Fibroblast of skin of scalp (primary cell): ENCODE measurements at places on chromosomes 4 and X.

GRCh38 chr4:78162821-78163220 lies 105.7 kb downstream of the FRAS1 start:
- DNase-seq = no peak

GRCh38 chr4:30818541-30818940 lies 98.4 kb downstream of the PCDH7 start:
- no peak for DNase-seq

GRCh38 chrX:147884958-147885357 lies 26.8 kb upstream of the FMR1 start:
- no peak for DNase-seq

DNA sequence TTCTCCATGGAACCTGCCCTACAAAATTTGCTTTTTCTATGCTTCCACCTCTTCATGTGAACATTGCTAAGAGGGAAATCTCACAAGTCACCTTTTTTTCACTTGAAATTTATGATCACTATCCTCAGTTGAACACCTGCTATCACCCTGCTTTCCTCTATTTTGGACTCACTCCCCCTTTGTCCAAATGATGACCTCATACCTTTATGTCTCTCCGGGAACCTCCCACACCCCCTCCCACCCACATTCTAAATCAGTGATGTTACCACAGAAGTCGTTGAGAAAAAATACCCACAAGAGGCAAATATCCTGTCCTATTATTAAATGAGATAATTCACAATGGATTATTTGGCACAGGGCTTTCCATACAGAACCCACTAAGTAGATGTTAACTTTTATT lies 156.5 kb downstream of the RNF150 start:
- DNase-seq = no peak

DNA sequence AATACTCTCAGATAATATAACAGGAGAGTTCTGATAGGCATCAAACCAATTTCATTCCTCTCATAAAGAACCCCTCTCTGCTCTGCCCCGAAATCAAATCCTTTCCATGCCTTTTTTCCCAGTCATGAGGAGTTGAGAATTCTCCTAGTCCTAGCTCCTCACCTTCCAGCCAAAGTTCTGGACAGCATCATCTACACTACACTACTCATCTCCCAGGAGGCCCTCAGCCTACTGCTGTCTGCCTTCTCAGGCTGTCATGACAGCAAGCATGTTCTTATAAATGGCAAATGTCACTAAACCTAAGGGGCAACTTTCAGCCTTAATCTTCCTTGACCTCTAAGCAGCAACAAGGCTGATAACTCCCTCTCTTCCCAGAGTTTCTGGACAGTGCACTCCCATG lies 26.6 kb downstream of the MAPK10 start:
- DNase-seq = no peak

DNA sequence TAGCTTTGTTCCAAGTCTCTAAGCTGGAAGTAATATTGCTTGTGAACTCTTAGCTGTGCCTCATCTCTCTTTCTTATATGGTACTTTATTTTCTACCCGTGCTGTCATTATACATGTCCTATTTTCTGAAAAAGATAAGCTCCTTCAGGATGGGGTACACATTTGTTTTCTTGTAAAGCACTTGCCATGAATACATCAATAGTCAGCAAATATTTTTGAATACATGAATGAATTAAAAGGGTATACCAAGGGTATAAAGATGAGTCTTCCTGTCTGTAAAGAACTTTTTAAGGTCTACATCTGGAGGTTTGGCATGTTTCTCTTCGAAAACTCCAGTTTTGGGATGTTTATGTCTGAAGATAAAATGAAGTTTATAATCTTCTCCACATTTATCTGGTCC lies 26.7 kb downstream of the SCOC start:
- DNase-seq = no peak

GRCh38 chrX:142428916-142429315 lies 223.8 kb upstream of the MAGEC2 start:
- DNase-seq = no peak
